ENCODE measurements at places on chromosomes 12 and 14.

- DNase-seq: no peak
Observed at GRCh38 chr12:18158774-18159557, 69.0 kb upstream of the RERGL start.

DNA sequence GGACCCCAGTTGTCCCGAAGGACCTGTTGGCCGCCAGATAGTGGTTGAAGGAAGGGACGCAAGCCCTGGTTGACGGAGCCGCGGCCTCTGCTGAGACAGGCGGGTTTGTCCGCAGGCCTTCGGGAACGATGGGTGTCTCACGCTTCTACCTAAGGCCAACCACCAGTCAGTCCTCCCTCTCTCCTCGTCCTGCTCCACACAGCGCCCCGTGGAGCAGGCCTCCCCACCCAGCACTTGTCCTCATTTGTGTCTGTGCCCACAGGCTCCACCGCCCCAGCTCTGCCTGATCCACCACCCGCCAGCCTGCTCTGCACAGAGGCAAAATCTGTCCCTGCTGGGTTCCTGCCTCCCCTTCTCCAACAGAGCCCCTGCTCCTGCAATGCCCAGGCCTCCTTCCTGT lies 41.0 kb downstream of the RIMBP2 start:
- DNase-seq: no peak

DNA sequence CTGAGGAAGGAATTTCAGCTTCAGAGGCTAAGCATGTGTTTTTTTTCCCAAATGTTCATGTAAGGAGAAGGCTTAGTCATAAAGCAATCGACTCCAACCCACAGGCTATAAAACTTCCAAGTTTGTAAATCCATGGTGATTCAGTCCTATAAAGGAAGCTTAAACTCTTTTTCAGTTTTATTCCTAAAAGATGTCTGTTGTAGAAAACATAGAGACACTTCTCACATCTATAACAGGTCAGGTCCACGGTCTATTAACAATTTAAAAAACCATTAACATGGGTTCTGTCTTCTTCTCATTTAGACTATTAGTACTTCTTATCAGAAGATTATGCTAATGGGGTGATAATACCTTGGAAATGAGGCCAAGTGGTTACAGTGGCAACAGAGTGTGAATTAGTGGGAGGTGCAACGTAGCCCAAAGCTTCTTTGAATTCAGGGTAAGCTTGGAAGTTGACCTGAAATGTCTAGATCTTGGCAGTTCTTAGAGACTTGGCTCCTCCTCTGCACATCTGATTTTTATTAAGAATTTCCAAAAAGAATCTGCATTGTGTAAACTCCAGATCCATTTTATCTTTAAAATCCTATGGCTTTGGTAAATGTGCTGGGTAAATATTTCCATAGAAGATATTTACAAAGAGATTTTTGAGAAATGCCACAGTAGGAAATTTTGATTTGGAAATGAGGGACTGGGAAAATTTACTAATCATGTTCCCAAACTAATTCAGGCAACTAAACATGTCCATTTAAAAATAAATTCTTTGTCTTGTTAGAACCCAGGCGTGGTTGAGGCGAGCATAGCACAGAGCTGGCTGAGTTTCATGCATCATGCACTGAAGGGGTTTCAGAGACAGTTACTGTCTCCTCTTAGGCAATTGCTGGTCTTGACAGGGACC lies 86.4 kb downstream of the EML1 start:
- DNase-seq: no peak

DNA sequence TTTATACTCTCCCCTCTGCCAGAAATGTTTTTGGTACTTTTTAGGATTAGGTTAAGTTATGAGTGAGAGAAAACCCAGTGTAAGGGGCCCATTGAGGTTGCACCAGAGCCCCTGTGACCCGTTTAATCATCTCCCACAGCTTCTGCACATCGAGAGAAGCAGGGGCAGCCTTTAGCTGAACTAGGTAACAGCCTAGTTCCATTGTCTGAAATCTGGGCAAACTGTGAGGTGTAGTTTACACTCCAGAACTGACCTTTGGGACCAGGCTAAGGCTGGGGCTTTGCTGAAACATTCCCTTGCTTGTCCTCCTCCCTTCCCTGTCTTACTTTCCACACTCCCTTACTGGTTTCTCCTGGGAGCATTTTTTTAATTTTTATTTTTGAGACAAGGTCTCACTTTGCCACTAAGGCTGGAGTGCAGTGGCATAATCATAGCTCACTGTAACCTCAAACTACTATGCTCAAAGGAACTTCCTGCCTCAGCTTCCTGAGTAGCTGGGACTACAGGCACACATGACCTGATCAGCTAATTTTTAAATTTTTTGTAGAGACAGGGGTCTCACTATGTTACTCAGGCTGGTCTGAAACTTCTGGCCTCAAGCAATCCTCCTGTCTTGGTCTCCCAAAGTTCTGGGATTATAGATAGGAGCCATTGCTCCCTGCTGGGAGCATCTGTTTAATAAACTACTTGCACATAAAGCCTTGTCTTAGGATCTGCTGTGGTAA lies 25.9 kb upstream of the DHRS2 start:
- no peak for DNase-seq

DNA sequence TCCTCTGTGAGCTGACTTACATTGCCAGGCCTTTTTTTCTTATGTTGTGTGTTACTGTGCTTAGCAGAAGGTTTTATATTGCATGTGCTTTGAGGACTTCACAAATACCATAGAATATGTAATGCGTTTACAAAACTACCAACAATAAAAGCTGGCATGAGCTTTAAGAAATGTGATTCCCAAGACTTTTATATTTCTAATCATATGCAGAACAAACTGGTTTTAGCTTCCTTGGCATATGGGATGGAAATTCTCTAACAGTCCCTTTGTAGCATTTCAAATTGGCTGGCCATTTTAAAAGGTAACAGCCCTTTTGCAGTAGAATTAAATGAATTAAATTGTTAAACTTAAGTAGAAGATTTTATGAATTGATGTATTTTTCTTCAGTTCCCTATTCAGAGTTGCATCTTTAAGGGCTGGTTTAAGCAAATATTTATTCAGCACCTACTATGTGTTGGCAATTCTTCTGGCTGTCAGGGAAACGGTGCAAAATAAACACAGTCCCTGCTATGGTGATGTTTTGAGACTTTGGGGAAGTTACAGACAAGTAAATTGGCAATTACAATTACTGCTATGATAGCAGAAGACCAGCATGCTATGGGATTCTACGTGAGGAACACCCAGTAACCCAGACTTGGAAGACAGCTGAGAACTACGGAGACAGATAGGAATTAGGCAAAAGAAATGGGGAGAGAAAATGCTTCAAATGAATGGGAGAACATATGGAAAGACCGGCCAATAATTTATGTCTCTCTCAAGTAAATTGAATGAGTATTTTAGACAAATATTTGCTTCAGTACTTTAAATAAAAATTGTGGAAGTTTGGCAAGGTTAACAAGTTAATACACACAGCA lies 446.4 kb downstream of the EGLN3 start:
- DNase-seq: no peak

DNA sequence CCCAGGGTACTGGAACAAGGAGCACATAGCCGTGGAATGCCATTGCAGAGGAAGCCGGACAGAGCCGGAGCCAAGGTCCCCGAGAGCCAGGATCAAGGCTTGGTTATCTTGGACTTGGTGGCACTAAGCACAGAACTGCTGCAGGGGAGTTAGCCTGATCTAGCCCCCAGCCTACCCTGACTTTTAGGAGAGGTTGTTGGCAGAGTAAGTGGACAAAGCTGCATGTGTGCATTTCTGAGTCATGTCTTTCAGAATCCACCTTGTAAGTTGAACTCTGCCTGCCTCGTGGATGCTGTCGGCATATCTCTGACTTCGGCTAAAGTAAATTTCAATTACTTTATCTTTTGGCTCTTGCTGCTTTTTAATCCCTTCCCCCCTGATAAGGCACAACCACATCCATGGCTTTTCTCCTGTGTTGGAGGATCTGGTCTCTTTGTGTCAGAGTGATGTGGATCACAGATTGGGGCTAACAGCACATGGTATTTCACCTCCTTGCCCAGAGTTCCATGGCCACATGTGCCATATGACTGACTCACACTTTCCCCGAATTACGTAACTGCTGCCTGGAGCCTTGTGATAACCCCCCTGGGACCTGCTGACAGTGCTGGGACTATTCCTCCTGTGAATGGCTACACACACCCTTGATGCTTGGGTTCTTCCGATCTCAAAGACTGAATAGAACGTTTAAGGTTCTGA lies 240.3 kb downstream of the EMP1 start:
- DNase-seq: no peak

- DNase-seq: peak; percentile 26
Observed at GRCh38 chr12:16385782-16386646, 38.6 kb downstream of the MGST1 start.

GRCh38 chr12:49868449-49868848 lies 25.5 kb upstream of the BCDIN3D start:
- no peak for DNase-seq

GRCh38 chr12:49055092-49055491 lies 5.5 kb downstream of the KMT2D start:
- DNase-seq: no peak

DNA sequence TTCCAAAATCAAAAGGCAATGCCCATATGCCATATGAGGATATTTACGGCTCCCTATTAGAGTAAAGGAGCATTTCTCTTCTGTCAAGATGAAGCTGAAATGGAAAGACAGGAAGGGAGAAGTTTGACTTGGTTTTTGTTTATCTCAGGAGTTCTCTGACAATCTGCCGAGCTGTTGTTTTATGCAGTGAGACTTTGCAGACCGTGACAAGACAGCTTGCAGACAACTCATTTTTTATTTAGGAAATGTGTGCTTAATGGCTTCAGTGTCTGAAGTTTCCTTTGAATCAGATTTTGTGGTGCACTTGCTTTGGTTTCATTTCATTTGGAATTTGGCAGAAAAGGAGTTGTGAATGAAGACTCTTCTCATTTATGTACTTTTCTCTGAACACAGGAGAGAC lies 145.4 kb downstream of the C12orf50 start:
- no peak for DNase-seq

- DNase-seq: no peak
Observed at GRCh38 chr12:122216445-122216844, 9.4 kb downstream of the DIABLO start.

DNA sequence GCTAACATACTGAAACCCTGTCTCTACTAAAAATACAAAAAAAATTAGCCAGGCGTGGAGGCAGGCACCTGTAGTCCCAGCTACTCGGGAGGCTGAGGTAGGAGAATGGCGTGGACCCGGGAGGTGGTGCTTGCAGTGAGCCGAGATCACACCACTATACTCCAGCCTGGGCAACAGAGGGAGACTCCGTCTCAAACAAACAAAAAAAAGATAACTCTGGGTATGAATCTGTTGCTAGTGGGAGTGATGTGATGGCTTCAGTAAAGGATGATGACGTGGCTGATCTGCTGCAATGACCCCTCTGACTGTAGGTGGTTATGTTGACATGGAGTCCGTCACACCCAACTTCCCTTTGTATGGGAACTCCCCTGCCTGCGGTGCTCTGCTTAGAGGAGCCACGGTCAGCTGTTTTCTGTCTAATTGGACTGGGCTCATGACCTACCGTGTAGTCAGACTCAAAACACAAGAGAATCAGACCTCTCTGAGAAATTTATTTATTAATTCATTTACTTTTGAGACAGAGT lies 59.1 kb upstream of the MED13L start:
- DNase-seq: no peak

DNA sequence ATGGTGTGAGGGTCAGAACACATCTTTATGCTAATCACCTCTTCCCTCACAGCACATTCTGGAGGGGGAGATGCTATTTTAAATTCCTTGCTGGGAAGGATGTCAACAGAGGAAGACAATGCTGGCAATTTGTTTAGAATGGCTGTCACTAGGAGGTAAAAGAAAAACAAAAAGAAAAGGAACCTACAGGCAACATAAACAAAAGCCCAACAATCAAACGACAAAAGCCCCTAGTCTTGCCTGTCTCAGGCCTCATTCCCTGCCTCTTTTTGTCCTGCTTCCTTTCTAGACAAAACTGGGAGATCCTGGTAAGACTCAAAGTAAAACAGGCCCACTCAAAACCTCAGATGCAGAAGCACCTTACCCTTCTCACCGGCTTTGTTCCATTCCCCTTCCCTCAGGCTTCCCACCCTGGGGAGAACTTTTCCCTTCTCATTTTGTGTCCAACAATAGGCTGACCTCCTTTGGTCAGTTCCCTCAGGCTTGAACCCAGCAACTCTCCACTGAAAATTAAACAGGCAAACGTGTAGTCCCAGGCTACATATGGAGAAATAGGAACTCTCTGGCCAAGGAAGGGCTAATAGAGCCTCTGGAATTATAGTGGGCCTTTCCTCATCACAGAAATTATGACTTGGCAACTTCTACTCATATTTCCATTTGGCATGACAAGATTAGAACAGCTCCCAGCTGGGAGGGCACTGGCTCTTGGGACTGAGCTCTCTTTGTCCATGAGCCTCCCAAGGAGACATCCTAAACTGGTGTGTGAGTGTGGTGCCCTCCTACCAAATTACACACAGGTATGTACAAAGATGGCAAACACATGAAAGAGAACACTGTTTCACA lies 193.0 kb downstream of the MON2 start:
- no peak for DNase-seq

DNA sequence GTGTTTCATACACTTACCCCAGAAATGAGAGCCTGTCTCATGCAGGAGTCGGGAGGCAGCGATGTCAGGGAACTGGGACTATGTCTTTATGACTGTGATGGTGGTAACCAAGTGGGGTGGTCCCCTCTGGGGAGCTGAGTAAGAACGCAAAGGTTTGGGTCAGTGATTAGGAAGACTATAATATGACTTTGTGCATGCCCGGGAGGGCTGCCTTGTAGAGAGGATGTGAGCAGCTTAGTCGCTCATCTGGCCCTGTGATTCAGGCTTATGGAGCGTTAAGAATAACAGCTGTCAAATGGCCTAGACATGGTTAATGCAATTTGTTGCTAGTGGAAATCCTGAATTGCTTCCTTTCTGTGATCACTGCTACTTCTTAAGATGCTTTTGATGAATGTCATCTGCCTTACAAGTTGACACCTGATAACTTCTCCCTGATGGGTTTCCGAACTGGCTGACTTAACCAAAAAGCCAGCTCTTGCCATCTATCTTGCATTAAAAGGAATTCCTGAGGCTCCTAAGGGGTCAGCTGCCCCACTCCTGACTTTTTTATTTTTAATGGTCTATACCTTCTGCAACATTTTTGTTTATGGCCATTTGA lies 35.4 kb upstream of the AACS start:
- no peak for DNase-seq

GRCh38 chr12:70045514-70045913 lies 197.7 kb upstream of the CNOT2 start:
- no peak for DNase-seq

- no peak for DNase-seq
Observed at GRCh38 chr14:106666341-106666740, 1140.0 kb downstream of the TMEM121 start.

- DNase-seq: no peak
Observed at GRCh38 chr14:60981633-60982455, 799 bp downstream of the SLC38A6 start.

GRCh38 chr14:98175436-98175835 lies 1096.6 kb downstream of the BCL11B start:
- DNase-seq: no peak

All from SW 1271 (cell line).